ENCODE measurements at places on chromosomes 7 and 10. TPM values are rescaled to one million over a fixed set of nuclear protein-coding genes. Genes with fewer than 3 reads are reported as not detected.

Gene TAS2R41
- not detected for total RNA-seq

Gene IDE
- total RNA-seq, result 20.4 TPM

Gene PDZD7
- 0.84 TPM for total RNA-seq

DNA sequence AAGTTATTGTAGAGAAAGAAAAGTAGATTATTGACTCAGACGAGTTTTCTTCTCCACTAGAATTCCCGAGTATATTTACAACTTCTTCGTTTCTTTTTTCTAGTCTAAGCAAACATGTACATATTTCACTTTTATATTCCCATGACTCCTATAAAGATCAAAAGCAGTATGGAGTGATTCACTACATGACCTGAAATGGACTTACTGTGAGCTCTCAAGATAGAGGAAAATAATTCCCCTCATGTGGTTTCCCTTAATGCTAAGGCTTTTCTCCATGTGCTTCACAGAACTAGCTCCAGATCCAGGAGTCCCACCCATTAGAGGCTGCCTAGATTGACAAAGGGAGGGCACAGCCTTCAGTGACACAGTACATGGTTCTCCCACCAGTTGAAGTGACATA is 823.1 kb upstream of the LRRTM3 start:
- DNase-seq, result no peak

GRCh38 chr10:51169111-51169510 is 94.8 kb downstream of the PRKG1 start:
- DNase-seq, result no peak

DNA sequence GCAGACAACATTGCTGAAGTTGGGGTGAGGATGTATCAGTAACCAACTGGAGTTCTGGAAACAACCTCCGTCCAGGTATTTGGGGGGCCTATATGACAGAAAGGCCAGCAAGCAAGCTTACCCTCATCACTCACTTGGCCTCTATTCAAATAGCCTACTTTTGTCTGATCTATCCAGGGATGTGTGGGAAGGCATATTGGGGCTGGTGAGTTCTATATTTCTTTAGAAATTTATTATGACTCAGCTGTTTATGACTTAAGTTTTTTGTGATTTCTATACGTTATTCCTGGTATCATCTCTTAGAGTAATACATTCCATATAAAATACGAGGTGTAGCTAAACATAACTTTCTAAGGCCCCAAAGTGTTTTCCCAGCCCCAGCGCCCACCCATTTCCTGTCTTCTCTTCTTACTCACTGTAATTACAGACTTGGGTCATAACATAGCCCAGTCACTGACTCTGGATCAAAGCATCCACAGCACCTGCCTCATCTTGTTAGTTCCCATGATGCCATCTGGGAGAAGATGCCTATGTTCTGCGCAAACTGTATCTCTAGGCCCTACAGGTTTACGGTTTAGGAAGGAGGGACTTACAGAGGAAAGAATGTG is 18.1 kb downstream of the GARS1 start:
- no peak for DNase-seq
